T-helper 1 cell (primary cell): ENCODE measurements at places on chromosomes 13 and 19.

GRCh38 chr19:50328224-50328872 is 829 bp downstream of the KCNC3 start:
- DNase-seq = peak; percentile 53

DNA sequence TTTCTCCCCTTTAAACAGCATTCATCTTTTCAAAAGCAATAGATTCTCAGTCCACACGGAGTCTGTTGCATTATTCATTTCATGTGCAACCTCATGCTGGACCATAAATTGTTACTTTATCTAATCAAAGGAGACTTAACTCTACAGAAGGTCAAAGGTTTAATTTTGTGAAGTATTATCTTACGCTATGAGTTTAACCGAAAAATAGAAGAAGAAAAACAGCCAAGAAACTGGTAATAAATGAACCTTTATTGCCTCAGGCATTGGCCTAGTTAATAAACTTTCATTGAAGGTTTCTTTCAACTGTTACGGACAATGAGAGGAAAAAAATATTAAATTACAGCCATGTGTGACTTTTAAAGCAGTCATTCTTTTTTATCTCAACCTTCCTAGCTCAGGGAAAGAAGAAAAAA is 223.6 kb downstream of the DACH1 start:
- DNase-seq = no peak

DNA sequence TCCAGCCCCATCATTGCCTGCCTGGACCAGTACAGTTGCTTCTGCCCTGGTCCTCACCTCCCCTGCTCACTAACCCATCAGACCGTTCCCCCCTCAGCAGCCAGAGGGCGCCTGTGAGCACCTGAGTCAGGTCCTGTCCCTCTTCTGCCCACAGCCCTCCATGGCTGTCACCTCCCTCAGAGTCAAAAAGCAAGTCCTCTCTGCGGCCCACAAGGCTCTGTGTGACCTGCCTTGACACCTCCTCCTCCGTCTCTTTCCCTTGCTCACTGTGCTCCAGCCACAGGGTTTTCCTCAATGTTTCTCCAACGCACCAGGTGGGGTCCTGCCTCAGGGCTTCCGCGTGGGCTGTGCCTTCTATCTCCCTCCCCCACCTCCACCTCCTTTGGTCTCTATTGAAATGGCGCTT is 29.4 kb upstream of the PTPRS start:
- peak; percentile 17 for DNase-seq

GRCh38 chr19:5690955-5691821 is 1.1 kb downstream of the RPL36 start:
- peak; percentile 35 for DNase-seq

DNA sequence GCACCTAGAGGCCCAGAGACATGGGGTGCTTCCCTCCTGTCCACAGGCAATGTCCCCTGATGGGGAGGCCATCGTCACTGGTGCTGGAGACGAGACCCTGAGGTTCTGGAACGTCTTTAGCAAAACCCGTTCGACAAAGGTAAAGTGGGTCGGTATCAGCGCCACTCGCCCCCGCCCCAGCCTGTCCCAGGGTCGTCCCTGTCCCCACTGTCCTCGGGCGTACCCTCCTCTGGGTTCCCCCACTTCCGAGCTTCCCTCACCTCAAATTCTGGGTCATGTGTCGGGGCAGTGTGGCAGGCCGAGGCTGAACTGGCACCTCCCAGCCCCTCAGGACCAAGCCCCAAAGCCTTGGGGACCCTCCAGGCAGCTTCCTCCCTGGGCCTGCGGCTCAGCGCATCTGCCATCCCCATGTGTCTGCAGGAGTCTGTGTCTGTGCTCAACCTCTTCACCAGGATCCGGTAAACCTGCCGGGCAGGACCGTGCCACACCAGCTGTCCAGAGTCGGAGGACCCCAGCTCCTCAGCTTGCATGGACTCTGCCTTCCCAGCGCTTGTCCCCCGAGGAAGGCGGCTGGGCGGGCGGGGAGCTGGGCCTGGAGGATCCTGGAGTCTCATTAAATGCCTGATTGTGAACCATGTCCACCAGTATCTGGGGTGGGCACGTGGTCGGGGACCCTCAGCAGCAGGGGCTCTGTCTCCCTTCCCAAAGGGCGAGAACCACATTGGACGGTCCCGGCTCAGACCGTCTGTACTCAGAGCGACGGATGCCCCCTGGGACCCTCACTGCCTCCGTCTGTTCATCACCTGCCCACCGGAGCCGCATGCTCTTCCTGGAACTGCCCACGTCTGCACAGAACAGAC is 4.4 kb upstream of the TEKTIP1 start:
- no peak for DNase-seq

DNA sequence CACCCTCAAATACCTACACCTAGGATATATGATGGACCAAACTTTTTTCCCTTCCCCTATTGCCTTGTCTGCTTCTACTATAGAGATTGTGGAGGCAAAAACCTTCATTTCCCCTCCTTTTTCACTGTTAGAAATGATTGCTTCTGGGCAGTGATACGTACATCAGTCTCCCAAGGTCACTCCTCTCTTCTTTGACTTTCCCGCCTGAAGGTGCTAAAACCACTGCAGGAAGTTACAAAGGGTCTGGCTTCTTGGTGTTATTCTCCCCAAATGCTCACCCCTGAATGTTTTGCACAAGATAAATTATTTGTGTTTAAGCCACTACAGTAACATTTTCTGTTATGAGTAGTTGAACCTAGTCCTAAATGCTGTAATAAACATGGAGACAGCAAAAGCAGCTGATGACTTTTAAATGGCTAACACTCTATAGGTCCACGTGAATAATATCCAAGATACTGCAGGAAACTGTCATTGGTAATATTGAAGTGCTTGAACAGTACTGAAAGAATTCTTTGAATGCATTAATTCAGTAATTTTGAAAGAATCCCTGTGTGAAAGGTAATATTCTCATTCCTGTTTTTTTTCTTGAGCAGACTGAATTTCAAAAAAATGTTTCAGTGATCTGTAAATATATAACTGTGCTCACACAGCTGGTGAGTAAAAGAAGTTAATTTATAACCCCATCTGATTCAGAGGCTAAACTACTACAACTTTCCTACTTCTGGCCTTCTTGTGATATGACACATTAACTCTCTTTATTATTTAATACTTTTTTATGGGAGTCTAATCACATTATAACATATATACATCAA is 865.1 kb downstream of the EFNB2 start:
- no peak for DNase-seq

- no peak for DNase-seq
Measured at GRCh38 chr13:51021811-51022210, 89.3 kb downstream of the C13orf42 start.

DNA sequence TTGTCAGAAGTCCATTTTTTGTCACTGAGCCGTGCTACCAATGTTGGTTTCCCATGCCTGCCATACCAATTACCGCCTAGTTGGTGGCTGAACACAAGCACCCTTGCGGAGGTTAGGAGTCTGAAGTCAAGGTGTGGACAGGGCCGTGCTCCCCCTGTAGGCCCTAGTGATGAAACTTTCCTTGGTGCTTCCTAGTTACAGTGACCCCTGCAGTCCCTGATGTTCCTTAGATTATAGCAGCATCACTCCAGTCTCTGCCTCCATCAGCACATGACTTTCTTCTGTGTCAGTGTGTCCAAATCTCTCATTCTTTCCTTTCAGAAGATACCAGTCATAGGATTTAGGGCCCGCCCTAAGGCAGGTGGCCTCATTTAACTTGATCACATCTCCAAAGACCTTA is 99.0 kb downstream of the MYO16 start:
- DNase-seq = no peak

DNA sequence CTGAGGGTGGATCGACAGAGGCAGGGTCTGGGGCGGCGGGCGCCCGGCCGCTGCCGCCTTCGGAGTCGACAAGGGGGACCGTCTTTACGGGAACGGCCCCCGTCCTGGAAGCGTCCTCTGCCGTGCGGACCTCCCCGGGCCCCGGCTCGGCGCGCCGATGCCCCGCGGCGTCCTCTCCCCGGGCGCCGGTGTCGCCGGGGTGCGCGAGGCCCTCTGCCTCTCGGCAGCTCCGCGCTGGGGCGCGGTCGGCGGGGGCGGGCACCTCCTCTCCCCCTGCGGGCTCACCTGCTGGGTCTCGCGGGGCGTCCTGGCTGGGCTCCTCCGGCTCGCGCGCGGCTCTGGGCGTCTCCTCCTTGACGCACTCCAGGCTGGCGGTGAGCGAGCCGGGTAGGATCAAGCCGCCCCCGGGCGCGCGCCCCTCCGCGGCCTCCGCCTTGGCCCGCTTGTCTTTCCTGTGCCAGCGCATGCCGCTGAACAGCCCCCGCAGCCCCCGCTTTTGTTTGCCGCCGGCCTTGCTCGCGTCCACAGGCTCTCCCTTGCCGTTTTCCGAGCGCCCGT is 1.5 kb downstream of the AMER2 start:
- no peak for DNase-seq

DNA sequence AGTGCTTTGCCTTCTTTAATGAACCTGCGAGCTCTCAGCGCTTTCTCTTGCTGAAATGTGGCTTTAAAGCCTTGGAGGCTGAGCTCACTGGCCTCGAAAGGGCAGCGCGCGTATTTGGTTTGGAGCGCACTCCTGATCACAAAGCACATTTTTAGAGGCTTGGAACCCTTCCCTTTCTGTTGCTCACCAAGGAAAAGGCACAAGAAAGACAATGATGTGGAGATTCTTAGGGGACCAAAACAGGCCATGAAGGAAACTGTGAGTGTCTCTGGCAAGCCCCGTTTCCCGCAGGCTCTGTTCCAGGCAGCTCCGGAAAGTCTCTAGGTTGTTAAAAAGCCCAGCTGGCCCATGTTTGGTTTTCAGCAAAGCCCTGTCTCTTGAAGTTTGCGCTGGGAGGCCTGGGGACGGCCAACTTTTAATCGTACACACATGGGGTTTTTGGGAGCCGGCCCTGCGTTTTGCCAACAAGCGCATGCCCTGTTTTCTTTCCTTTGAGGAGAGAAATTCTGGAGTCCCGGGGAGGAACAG is 9.4 kb upstream of the SPC24 start:
- DNase-seq = no peak
